Stimulated activated effector memory CD8-positive, alpha-beta T cell treated with anti-CD3 and anti-CD28 coated beads, Interleukin-12 subunit alpha, Interleukin-12 subunit beta, amount 100 ng/mL, for 72 hours (primary cell): ENCODE measurements at places on chromosomes 6 and 20.

- DNase-seq: no peak
Measured at GRCh38 chr20:49762940-49763766, 49.5 kb upstream of the B4GALT5 start.

DNA sequence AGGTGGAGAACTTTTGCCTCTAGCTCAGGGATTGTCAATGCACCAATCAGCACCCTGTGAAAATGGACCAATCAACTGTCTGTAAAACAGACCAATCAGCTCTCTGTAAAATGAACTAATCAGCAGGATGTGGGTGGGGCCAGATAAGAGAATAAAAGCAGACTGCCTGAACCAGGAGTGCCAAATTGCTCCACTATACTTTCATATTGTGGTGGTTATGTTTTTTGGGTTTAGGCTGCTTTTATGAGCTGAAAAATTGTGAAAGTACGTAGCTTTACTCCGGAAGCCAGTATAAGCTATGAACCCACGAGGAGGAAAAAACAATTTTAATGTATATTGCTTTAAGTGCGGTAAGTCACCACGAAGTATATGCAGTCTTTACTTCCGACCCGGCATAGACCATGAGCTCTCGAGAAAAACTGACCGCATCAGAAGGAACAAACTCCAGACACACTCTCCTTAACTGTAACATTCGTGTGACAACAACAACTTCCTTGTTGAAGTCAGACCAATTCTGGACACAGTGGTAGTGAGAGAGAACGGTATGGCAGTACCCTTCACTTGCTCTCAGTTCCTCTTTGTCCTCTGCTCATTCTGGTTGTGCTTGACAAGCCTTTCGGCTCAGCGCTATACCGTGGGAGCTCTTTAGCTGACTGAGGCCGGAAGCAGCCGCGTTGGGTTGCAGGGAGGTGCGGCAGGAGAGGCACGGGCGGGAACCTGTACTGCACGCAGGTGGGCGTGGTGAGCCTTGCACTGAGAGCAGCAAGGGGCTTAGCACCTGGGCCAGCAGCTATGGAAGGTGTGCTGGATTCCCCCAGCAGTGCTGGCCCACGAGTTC is 81.9 kb upstream of the E2F3 start:
- DNase-seq: peak; percentile 44

- DNase-seq: no peak
Measured at GRCh38 chr6:108510461-108511319, 50.0 kb upstream of the FOXO3 start.

DNA sequence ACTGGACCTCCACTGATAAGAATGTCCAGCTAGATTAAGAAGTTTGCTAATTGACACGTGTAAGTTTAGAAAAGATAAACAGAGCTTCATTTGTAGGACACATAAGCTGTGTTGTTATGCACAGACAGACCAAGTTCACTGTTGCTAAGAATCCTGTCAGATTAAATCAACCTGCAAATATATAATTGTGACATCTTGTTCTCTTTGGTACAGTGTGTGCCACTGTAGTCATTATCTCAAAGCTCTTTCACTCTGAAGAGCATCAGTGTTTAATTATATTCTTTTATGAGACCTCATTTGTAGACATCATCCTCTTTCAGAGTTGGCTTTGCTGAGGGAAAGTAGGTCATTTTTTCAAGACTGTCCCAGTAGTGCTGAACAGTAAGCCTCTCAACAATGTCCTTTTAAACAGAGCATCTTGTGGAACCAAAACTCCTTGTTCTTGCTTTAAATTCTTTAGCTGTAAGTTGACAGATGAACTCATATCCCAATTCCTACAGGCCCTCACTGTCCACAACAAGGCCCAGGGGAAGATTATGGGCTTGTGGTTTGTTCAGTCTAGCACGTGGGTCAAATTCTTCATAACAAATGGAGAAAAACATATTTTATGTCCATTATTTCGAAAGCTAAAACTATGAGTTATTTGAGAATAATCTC is 252.4 kb downstream of the HDGFL1 start:
- DNase-seq: no peak

DNA sequence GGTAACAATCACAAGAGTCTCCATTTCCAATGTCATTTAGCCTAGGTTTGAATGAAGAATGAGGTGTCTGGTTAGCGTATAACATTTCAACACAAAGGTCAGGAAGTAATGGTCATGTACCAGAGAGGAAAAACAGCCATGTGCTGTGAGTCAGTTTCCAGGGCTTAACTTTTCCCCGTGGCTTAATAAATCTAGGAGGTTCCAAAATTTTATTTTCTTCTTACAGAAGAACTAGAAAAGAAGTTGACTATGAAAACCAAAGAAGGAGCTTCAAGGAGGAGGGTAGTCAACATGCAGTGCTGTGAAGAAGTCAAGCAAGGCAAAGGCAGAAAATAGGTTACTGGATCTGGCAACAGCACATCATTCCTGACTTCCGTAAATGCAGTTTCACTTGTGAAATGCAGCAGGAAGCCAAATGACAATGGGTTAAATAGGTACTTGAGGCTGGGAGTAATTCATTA is 8.4 kb upstream of the GABRR2 start:
- no peak for DNase-seq

GRCh38 chr20:41029150-41029901 is 704 bp downstream of the TOP1 start:
- DNase-seq: peak; percentile 79

DNA sequence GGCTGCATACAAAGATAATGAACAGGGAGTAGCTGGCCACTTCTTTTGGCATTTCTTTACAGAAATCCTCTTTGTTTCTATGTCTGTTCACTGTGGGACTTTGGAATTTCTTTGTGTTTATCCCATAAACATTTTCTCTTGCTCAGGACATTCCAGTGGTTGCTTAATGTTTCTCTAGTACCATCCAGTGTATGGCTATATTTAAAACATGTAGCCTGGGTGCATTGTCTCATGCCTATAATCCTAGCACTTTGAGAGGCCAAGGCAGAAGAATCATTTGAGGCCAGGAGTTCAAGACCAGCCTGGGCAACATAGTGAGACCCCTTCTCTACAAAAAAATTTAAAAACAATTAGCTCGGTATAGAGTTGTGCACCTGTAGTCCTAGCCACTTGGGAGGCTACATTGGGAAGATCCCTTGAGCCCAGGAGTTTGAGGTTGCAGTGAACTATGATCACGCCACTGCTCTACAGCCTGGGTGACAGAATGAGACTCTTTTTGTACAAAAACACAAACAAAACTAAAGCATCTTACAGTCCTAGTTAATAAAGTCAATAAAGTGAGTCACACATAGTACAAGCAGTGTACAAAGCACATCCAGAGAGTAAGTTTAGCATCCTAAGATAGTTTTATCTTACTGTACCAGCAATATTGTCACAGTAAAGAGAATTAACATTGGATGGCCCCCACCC is 63.3 kb downstream of the ZFAND3 start:
- no peak for DNase-seq

GRCh38 chr6:112770308-112770707 is 423.2 kb downstream of the RFPL4B start:
- DNase-seq: no peak

DNA sequence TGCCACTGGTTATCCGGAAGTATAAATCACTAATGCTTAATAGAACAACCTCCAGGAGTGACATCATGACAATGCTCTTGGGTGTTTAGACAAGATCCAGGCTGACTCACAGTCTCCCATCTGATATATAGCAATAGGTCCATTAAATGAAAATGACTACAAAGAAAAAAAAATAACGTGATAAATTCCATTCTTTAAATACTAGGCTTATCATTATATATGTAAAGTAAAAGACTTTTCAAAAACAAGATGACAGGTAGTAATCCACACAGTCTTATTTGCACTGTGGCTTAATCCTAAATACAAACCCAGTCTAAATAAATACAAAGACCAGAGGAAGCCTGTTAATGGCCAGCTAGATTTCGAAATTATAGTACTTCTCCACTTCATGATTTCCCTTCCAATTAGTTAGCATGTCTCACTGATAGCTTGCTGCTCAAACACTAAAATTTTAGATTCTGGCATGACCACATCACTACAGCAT is 149.1 kb upstream of the BEND3 start:
- DNase-seq: no peak

DNA sequence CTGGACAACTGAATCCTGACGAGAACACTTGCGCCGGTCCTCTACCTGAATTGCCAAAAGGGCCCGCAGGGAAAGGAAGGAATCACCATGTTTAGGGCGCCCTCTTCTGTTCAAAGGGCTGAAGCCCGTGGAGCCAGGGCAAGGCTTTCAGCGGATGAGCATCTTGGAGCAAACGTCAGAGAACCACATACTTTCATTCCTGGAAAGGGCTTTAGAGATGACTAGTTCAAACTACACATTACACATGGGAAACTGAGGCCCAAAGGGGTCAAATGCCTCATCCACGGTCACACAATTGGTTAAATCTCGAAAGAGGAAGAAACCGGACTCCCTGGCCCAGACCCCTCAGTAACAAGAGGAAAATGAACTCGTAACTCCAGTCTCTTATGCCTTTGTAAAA is 11.5 kb upstream of the ZNF133 start:
- peak; percentile 47 for DNase-seq

- no peak for DNase-seq
Measured at GRCh38 chr6:120410586-120410985, 923.7 kb downstream of the TBC1D32 start.

GRCh38 chr6:138105446-138105845 is 1.8 kb downstream of the PERP start:
- no peak for DNase-seq

GRCh38 chr6:32126880-32127279 is 1.2 kb downstream of the ATF6B start:
- no peak for DNase-seq

DNA sequence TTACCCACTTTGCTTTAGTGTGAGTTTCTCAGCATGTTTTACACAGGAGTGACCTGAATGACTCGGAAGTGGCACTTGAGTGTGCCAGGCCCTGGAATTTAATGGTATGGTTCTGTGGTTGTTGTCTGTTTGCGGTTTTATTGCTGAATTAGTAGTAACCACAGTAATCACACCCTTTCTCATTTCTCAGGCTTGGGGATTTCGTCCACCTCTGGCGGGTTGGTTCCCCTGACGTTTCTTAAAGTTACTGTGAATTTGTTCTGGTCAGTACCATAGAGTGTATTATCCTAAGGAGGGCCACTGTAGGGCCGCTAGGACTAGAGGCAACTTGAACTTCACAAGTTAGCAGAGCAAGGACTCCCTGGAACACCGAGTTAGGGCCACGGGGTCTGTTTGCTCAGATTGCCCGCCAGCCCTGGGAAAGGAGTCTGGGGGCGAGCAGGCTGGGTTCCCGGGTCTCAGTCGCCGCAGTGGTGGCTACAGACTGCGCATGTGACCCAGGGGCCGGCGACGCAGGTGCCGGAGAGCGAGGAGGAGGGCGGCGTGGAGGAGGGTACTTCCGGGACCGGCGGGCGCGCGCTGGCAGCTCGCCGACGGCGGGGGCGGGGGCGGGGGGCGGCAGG is 546 bp upstream of the KLHL32 start:
- DNase-seq: peak; percentile 91

- no peak for DNase-seq
Measured at GRCh38 chr6:139117734-139118133, 17.1 kb upstream of the HECA start.

- DNase-seq: no peak
Measured at GRCh38 chr6:86537292-86537861, 400.0 kb upstream of the HTR1E start.

DNA sequence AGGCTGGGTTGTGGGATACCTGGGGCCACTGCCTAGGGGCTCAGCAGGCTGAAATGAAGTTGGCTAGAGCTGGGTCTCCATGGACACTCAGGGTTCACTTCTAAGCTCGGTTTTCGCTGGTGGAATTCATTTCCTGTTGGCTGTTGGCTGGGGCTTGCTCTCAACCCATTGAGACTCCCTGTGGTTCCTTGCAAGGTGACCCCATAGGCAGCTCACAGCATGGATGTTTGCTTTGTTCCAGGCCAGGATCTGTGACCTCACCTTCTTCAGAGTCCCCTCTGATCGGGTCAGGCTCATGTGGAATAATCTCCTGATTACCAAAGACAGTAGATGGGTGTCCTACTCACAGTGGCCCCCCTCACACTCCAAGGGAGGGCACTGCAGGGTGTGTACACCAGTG is 229.3 kb downstream of the QKI start:
- DNase-seq: no peak

DNA sequence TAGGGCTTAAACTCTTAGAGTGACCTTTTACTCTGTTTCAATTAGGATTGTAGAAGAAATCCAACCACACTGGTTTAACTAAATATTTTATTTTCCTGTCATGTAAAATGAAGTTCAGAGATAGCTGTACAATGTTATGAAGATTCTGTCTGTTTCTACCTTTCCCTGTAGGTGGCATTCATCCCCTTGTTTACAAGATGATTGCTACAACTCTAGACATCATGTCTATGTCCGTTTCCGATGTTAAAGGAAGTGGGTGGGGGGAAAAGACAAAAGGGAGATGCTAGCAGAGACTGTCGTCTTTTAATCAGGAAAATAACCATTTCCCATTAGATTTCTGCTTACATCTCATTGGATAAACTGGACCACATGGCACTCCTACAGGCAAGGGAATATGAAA is 30.9 kb upstream of the RIMS1 start:
- no peak for DNase-seq

DNA sequence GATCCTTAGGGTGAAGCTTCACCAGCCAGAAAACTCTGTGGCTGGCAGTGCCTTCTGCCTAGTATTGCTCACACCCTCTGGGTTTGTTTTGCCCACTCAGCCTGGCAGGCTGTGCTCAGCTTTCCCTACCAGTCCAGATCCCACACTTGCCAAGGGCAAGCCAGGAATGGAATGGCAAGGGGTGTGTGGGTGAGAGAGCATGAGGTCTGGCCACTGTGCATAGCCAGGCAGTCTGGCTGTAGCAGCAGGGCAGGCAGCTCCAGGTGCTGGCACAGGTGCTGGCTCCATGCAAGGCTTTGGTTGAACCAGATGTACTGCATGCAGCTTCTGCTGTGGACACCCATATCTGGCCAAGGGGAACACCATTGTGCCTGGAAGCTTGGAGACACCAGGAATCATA is 1720.3 kb downstream of the HACE1 start:
- no peak for DNase-seq

- DNase-seq: no peak
Measured at GRCh38 chr6:18347866-18348265, 39.3 kb upstream of the RNF144B start.

- DNase-seq: peak; percentile 58
Measured at GRCh38 chr6:75210885-75211739, 5.3 kb upstream of the COL12A1 start.

GRCh38 chr6:39009476-39009875 is 39.1 kb upstream of the GLP1R start:
- DNase-seq: no peak

DNA sequence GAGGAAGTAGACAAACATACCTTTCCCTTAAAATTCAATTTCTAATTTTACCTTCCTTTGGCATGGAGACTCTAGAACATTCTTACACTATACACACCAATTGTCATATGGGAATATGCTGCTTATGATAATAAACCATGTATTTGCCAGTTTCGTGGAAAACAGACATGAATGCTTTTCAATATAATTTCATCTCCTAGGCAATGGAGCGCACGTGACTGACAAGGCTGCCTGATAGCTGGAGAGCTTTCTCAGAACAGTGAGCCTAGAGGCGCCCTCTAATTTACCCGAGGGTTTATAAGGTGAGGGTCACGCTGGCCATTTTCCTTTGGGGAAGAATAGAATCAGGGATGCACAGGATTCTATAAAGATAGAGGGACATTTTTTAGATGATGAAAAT is 56.5 kb downstream of the PRR18 start:
- no peak for DNase-seq

GRCh38 chr6:166810864-166811263 is 145.5 kb downstream of the RNASET2 start:
- DNase-seq: no peak

- DNase-seq: no peak
Measured at GRCh38 chr6:14375930-14376329, 258.4 kb downstream of the CD83 start.

- peak; percentile 25 for DNase-seq
Measured at GRCh38 chr20:57869951-57870315, 160.1 kb upstream of the PMEPA1 start.
